ENCODE measurements at places on chromosomes 2 and 18.

- H3K27me3 ChIP-seq: peaks cover 4% of the 10 kb centered on the region
- no peak overlapping the region for H3K4me3 ChIP-seq
- H3K4me1 ChIP-seq: no peaks in the 10 kb centered on the region
- no peak for DNase-seq
Observed at GRCh38 chr2:206245265-206245672, 29.2 kb upstream of the ZDBF2 start.

DNA sequence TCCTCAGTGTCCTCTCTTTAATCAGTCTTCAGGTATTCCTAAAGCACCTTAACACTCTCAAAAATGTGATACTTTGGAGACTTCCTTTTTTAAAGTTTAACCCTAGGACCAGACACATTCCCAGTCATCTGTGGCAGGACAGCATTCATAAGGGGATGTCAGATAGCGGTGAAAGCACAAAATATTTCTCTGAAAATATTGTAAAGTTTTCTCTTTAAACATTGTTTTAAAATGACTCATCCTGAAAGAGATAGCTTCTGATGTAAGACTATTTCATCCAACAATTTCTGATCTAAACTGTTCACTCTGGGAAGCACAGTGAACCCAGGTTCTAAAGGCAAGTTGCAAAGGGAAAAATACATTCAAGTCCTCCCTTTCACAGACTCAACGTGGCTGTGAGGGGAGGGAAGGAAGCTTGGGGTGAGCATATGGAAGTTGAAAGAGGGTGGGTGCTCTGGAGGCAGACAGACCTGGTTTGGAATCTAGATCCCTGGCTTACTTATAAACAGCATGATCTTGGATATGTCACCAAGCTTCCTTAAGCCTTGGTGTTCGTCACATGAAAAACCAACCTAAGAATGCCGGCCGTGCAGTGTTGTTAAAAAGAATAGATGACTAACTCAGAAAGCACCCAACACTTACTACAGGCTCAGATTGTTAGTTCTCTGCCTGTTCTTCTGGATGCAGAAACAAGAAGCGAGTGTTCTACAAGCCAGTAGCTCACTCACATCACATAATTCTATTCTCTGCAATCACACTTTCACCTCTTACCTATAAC, 12.1 kb downstream of the GALNT14 start:
- no peaks in the 10 kb centered on the region for H3K4me1 ChIP-seq
- peaks cover 2% of the 10 kb centered on the region for H3K27me3 ChIP-seq
- no peak overlapping the region for H3K27ac ChIP-seq
- H3K36me3 ChIP-seq: no peaks in the 10 kb centered on the region
- H3K4me3 ChIP-seq: no peak overlapping the region
- DNase-seq: no peak

DNA sequence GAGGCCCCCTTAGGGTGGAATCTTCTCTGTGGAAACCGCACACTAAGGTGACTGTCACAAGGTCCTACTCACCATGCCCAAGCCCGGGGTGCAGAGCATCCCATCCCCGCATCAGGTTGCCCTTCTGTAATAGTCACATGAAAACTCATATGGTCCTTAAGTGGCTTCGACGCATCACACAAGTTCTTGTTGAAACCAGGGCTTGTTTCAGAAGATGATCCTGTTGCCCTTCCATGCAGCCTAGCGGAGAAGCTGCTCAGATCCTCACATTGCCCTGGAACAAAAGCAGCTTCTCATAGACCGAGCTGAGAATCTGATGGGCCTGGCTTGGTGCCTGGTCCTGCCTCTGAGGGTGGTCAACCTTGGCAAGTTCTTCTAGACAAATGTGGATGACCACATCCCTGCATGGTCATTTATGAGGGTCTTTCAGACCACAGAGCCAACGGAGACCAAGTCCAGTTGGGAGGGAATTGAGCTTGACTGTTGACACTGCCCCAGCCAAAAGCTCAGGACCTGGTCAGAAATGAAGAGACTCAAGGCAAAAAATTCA, 54.1 kb downstream of the PDCL3 start:
- H3K36me3 ChIP-seq: no peaks in the 10 kb centered on the region
- no peaks in the 10 kb centered on the region for H3K4me1 ChIP-seq
- no peak overlapping the region for H3K4me3 ChIP-seq
- no peak overlapping the region for H3K27ac ChIP-seq

GRCh38 chr2:40611196-40611595, 159.3 kb upstream of the SLC8A1 start:
- no peak overlapping the region for H3K4me3 ChIP-seq
- no peak overlapping the region for H3K27ac ChIP-seq
- H3K36me3 ChIP-seq: no peaks in the 10 kb centered on the region
- H3K4me1 ChIP-seq: no peaks in the 10 kb centered on the region
- no peak for DNase-seq
- H3K27me3 ChIP-seq: no peaks in the 10 kb centered on the region

GRCh38 chr2:238169048-238169707, 10.4 kb downstream of the ERFE start:
- H3K27me3 ChIP-seq: no peaks in the 10 kb centered on the region
- no peak for DNase-seq
- H3K4me3 ChIP-seq: no peak overlapping the region

- H3K36me3 ChIP-seq: no peaks in the 10 kb centered on the region
- no peaks in the 10 kb centered on the region for H3K4me1 ChIP-seq
- H3K27me3 ChIP-seq: no peaks in the 10 kb centered on the region
- H3K4me3 ChIP-seq: no peak overlapping the region
Observed at GRCh38 chr18:55073116-55073515, 113.9 kb upstream of the CCDC68 start.

DNA sequence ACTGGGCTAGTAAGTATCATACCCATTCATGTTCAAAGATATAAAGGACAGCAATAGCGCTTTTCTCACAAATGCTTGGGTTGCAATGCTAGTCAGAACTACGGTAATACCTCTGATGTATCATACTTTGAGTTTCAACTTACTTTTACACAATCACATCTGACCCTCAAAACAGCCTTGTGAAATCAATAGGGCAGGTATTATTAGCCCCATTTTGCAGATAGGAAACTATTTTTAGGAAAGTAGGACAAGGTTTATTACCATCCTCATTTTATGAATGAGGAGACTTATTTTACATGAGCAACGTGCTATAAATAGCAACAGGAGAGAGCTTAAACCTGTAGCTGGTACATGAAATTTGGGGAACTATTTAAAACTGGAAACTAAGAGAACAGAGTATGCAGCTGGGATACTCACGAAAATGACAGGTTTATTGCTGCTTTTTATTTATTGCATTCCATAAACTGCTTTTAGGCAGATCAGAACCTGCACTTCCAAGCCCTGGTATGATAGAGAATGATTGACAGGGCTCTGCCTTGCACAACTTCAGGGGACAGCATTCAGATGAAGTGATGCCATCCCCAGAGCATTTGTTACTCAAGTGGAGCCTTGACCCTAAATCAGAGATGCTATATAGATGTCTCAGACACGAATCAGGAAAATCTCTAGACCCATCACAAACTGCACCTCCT, 42.4 kb upstream of the PPM1B start:
- H3K4me3 ChIP-seq: no peak overlapping the region
- no peak for DNase-seq
- no peaks in the 10 kb centered on the region for H3K4me1 ChIP-seq
- H3K27ac ChIP-seq: no peak overlapping the region

- H3K4me3 ChIP-seq: no peak overlapping the region
- no peak overlapping the region for H3K27ac ChIP-seq
- H3K4me1 ChIP-seq: peaks cover 4% of the 10 kb centered on the region
- no peak for DNase-seq
- H3K36me3 ChIP-seq: no peaks in the 10 kb centered on the region
Observed at GRCh38 chr2:109058191-109058632, 69.2 kb upstream of the EDAR start.

- H3K27me3 ChIP-seq: peaks cover 2% of the 10 kb centered on the region
- H3K4me1 ChIP-seq: no peaks in the 10 kb centered on the region
- H3K36me3 ChIP-seq: no peaks in the 10 kb centered on the region
- no peak overlapping the region for H3K4me3 ChIP-seq
- H3K27ac ChIP-seq: no peak overlapping the region
Observed at GRCh38 chr2:214560618-214561190, 149.8 kb downstream of the VWC2L start.

All from CD4-positive, CD25-positive, alpha-beta regulatory T cell (primary cell).